ENCODE measurements at places on chromosomes 16 and 17.

GRCh38 chr16:59632276-59632855 is 898.2 kb upstream of the GOT2 start:
- no peak for DNase-seq

GRCh38 chr17:16913463-16913862 is 58.5 kb downstream of the TNFRSF13B start:
- no peak for DNase-seq

GRCh38 chr16:16073891-16074881 is 124.8 kb downstream of the ABCC1 start:
- no peak for DNase-seq

GRCh38 chr16:60405286-60405685 is 1631.0 kb downstream of the CDH8 start:
- no peak for DNase-seq

GRCh38 chr17:64575431-64575830 is 68.7 kb downstream of the CEP95 start:
- DNase-seq, result no peak

GRCh38 chr17:69655902-69656301 is 241.4 kb downstream of the MAP2K6 start:
- DNase-seq, result no peak

GRCh38 chr17:42361781-42362186 is 26.5 kb downstream of the STAT3 start:
- no peak for DNase-seq

- no peak for DNase-seq
Measured at GRCh38 chr17:58224315-58224714, 5.3 kb upstream of the MKS1 start.

GRCh38 chr17:77188084-77189066 is 47.6 kb downstream of the SEC14L1 start:
- DNase-seq, result no peak

- DNase-seq, result no peak
Measured at GRCh38 chr16:75460446-75460845, 4.0 kb downstream of the TMEM170A start.

All from esophagus squamous epithelium (tissue), 5 donors.